NCI-H446 treated with DMSO at 0.1 percent for 48 hours (cell line): ENCODE measurements at places on chromosomes 6 and 20.

DNA sequence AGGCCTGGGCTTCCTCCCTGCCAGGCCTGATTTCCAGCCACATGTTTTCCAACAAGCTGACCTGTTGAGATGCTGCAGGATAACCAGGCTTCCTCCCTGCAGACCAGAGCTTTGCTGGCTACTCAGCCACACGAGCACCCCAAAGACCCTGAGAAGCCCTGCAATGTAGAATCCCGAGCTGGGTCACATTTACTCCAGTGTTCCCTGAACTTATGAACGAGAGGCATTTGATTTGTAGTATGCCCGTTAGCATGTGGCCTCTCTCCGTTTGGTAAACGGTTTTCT lies 4.0 kb downstream of the SIRPA start:
- DNase-seq: no peak

DNA sequence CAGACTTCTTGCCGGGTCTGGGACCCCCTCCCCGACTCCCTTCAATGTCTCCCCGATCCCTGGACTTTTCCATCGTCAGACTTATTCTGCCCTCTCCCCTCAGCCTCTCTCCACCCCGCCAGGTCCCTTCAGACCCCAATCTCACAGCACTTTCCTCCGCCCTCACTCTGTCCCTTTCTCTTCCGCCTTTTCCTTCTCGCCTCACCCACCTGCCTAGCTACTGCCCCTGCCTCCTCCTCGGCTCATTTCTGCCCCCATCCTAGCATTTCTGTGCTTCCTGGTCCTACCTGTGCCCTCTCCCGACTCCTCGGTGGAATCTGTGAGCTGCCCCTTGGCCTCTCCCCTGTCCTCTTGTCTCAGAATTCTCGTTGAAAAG lies 616 bp downstream of the CHMP4B start:
- no peak for DNase-seq

DNA sequence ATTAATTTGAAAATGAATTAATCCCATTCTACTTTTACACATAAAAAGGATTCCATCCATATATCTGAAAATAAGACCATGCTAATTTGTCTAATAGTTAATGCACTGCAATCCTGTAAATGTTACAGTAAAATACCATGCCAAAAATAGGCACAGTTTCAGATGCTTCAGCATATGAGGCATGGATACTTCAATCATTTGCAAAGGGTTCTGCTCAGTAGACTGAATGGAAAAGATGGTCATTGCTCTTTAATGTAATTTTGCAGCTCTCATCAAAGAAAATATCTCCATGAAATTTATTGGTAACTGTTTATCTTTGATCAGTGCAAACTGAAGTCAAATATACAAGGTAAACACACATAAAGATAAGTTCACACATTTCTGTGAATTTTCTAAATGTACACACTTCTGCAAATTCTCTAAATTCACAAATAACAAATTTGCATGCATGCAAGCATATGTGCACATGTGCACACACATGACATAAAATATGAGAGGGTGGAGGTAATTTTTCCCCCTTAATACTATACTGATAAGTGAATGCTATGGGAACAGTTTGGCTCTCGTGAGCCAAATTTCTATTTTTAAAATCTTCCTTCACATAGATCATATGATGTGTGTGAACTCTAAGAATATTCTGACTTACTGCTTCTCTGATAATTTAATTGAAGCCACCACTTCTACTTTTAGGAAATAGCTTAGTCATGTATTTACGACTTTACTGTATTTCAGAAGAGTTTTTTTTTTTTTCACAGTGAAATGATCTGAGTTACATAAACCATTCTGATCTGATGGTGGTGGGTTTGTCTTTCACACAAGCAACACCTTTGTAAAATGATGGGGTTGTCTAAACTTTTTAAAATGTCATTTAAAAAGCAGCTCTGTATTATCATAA lies 996.8 kb upstream of the CITED2 start:
- no peak for DNase-seq

GRCh38 chr20:46349035-46349741 lies 40.9 kb upstream of the CDH22 start:
- no peak for DNase-seq

DNA sequence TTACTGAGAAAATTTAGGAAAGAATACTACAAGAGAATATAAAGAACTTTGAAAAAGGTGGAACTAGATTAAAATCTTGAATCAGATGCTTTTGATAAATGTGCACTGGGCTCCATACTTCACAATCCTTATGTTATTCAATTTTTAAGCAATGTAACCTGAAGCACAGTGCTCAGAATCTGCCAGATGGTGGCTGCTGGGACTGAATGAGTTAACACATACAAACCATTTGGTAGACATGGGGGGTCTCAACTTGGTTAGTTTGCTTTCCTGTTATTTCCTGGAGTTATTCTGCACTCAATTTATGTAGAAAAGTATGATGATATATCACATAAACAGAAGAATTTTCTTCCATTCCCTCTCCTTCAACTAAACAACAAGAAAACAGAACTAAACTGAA lies 326.5 kb downstream of the RNGTT start:
- no peak for DNase-seq

DNA sequence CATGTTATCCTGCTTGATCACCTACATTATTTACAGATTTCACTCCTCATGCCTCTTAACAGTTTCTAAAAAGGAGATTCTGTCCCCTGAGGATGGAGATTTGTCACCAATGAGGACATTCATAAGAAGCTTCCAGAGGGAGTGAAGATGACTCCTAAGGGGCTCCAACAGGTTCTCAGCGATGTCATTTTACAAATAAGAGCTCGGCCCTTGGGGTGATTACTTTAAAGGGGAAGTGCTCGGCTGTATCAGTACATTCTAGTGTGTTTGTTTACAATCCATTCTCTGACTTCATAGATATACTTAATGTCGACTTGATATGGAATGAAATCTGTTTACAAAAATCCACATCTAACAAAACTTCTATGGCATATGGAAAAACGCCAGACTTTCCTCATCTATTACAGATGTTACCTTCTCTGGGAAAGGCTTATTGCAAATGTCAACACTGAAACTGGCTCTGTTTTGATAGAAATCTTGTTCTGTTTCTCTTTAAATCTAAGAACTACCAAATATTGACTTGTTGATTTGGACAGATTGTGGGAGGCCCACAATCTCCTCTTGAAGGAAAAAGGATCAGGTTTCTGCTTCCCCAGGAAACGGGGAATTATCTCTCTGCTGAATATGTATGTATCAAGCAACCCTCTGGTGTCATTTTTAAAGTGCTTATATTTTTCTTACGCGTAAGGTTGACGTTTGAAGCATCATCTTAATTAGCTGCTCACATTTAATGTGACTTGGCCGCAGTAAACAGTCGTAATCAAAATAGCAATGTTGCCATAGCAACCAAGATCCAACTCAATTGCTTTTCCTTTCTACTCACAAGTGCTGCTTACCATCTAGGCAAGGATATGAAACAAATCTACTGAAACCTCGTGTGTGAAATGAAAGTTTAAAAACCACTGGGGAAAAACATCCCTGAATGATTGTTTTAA lies 95.7 kb downstream of the SHLD1 start:
- DNase-seq: no peak

- DNase-seq: no peak
Measured at GRCh38 chr20:11242320-11242719, 568.5 kb upstream of the JAG1 start.

DNA sequence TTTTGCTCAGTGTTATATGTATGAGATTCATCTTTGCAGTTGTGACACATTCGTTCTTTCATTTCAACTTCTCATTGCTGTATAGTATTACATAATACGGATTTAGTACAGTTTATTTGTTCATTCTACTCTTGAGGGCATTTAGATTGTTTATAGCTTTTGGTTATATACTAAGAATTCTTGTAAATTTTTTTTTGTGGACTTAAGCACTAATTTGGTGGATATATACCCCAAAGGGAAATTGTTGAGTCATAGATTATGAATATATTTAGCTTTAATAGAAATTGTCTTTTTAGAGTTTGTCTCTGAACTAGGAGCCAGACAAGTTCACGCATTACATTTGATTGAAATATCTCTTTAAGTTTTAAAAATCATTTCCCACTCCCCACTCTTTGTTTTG lies 79.6 kb downstream of the DNAH8 start:
- DNase-seq: no peak

DNA sequence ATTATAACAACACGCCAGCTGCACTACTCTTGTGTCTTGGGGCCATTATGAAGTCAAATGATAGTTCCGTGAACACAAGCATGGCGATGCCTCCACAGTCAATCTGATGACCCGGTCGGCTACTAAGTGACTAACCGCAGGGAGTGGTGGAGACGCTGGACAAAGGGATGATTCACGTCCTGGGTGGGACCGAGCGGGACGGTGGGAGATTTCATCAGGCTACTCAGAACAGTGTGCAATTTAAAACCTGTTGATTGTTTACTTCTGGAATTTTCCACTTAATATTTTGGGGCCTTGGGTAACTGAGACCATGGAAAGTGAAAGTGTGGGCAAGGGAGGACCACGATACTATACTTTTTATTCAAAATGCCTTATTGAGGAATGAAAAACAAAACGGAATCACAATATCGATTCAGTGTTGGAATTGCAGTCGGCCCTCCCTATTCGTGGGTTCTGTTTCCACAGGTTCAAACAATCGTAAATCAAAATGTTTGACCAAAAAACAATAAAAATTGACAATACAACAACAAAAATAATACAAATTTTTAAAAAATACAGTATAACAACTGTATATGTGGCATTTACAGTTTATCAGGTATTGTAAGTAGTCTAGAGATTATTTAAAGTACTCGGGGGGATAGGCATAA lies 66.5 kb downstream of the MYLK4 start:
- DNase-seq: no peak

GRCh38 chr20:38178065-38178491 lies 13.0 kb upstream of the TGM2 start:
- no peak for DNase-seq

GRCh38 chr6:29809249-29809648 lies 18.4 kb upstream of the HLA-G start:
- DNase-seq: no peak

- DNase-seq: no peak
Measured at GRCh38 chr6:134531188-134531551, 213.3 kb upstream of the SGK1 start.

DNA sequence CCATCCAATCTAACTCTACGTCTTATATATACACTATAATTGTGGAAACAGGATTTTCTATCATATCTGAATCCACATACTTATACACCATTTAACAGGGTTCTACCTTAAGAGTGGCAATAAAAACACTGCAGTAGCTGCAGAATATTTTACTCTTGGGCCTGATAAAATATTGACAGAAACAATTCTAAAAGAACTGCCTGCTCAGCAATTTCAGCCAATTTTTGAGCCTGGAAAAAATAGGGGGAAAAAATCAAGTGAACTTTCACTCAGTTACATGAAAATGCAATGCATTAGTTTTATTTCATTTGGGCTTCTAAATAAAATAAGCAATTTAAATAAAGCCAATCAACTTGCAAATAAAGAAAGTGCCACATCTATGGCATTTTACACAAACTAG lies 246.5 kb upstream of the RUNX2 start:
- no peak for DNase-seq

GRCh38 chr6:118476551-118476950 lies 71.5 kb upstream of the PLN start:
- DNase-seq: no peak
